ENCODE measurements at places on chromosomes 5 and 9.

- no peak for DNase-seq
- no peak overlapping the region for H3K4me3 ChIP-seq
- H3K27me3 ChIP-seq = no peaks in the 10 kb centered on the region
- H3K27ac ChIP-seq = no peak overlapping the region
- no peaks in the 10 kb centered on the region for H3K4me1 ChIP-seq
Observed at GRCh38 chr9:18662320-18662719, 188.4 kb downstream of the ADAMTSL1 start.

DNA sequence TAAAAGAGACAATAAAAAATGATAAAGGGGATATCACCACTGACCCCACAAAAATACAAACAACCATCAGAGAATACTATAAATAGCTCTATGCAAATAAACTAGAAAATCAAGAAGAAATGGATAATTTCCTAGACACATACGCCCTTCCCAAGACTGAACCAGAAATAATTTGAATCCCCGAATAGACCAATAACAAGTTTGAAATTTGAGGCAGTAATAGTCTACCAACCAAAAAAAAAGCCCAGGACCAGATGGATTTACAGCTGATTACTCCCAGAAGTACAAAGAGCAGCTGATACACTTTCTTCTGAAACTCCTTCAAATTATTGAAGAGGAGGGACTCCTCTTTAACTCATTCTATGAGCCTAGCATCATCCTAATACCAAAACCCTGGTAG is 128.1 kb downstream of the DMRTA1 start:
- no peaks in the 10 kb centered on the region for H3K36me3 ChIP-seq
- no peaks in the 10 kb centered on the region for H3K4me1 ChIP-seq
- no peak overlapping the region for H3K4me3 ChIP-seq
- no peak overlapping the region for H3K27ac ChIP-seq

DNA sequence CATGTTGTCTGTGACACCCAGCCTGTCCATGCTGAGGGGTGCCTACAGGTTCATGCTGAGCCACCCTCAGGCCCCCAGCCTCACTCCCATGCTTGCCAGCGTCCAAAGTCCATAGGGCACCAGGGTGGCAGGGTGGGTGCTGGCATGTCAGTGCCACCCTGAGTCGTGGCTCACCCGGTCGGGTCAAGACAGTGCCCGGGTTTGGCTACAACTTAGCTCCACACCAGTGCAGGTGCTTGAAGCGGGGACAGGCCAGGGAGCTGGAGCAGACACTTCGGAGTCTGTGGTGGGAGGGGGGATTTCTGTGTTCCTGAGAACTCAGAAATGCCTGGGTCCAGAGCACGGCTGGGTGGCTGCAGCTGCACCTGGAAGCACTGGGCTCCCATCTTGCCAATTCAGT is 579.2 kb upstream of the FAM174A start:
- no peaks in the 10 kb centered on the region for H3K27me3 ChIP-seq
- H3K4me3 ChIP-seq = no peak overlapping the region
- H3K36me3 ChIP-seq = no peaks in the 10 kb centered on the region
- no peak for DNase-seq

DNA sequence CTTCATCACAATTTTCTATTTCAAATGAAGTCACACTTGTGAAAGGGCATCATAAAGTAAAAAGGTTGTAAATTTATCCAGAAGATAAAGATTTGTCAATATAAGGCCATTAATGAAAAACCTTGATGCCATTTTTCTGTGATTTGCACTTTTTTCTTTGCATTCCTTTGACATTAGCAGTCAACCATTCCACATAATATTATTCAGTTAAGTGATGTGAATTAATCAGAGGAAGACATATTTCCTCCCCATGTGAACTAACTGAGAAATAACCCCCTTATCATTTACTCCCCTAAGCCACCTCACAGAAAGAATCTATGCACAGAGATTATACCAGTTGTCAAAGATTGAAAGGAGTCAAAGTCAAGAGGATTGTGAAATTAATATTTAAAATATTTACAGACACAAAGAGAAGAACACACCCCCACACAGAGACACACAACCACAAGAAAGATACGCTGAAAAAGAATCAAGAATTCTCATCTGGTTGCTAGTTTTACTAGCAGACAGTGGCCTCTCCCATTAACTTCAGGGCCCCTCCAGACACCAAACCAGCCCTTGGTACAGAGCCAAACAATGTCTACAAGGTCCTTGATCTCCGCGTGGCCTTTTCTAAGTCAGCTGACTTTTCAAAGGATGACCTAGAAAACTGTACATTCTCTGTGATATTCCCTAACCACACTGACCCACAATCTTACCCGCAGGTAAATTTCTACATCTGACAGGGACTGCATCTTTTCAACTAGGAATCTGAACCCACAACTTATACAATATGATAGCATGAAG is 29.5 kb downstream of the GNAQ start:
- no peaks in the 10 kb centered on the region for H3K27me3 ChIP-seq
- H3K4me1 ChIP-seq = peaks cover 27% of the 10 kb centered on the region
- H3K4me3 ChIP-seq = no peak overlapping the region
- H3K27ac ChIP-seq = no peak overlapping the region
